ENCODE measurements at places on chromosomes 6 and 20.

DNA sequence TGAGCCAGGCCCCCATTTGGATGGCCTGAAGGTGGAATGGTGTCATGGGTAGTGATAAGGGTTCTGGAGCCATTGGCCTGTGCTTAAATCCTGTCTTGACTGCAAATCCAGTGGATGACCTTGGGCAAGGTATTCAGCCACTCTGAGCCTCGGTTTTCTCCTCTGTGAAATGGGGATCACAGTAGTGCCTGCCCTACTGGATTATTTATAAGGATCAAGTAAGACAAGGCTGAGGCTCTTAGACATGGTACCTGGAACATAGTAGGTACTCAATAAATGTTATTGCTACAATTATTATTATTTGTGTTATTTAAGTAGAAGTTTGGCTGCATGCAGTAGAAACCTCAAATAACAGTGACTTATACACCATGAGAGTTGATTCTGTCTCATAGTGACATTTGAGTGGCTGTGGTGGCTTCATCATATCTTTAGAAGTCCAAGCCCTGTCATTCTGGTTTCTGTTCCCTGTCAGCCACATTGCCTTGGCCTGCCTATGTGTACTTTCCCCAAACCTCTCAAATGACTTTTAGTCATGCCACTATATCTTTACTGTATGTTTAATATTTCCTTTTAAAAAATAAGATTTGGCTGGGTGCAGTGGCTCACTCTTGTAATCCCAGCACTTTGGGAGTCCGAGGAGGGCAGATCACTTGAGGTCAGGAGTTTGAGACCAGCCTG is 37.6 kb upstream of the CHMP4B start:
- no peak for DNase-seq

DNA sequence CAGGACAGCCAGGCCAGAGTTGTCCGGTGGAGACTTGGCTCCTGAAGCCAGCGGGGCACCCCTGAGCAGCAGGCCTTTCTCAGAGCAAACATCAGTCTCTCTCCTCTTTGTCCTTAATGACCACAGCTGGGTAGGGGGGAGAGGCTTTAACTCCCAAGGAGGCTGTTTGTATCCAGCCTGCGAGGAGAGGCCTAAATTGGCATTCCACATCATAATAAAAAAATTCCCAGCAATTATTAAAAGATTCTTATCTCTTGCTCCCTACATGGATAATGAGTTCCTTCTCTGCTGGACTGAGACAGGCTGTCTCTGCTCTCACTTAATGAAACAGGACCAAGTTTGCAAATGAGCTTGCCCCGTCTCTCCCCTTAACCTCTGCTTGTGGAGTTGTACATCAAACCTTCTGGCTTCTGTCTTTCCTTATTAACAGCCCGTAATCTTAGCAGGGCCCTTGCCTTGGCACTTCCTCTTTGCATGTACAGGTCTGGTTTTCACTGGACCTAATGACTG is 838.2 kb downstream of the MAFB start:
- DNase-seq: no peak

- DNase-seq: no peak
Observed at GRCh38 chr6:159758031-159759001, 3.5 kb upstream of the ACAT2 start.

DNA sequence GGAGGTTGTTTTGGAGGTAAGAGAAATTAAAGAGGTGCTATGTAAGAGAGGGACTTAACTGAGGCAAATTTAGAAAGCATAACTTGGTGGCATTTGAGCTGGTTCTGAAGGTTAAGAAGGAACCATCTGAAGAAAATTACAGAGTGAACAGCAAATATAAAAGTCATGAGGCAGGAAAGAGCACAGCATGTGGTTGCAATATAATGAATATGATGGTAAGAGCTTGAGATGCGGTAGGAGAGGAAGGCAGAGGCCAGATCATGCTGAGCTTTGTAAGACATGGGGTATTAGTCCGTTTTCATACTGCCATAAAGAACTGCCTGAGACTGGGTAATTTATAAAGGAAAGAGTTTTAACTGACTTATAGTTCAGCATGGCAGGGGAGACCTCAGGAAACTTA is 279.1 kb downstream of the UTRN start:
- DNase-seq: no peak

DNA sequence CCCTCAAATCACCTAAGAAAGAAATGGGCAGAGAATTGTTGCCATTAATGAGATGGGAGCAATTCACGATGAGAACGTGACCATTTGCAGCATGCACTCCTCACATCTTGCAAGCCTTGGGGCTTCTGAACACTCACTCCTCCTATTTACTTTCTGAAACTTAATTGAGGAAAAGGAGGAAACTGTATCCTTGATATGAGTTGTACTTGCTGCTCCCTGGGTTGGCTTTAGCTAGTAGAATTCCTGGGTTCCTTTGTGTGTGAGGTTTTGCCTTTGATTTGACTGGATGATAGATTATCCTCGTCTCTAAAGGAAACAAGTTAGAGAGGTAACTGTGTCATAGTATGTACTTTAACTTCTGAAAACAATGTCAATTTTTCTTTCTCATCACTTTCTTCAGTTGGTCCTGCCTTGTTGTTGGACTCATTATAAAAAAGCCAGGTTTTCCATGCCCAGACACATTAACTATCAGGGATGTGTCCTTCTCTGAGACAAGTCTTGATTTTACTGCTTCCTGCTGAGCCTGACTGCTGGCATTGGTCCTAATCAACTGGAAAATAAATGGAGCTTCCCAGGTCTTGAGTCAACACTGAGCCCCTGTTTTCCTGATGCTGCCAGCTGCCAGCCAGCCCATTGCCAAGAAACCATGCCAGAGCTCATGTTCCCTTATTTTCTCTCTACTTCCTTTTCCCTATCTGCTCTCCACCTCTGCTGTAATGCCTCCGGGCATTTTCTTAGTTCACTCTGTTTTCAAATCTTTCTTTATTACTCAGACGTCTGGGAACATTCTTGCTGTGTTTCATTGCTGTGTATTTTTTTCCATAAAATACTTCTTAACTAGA is 6.0 kb upstream of the MRAP2 start:
- no peak for DNase-seq

GRCh38 chr6:83138758-83139157 is 54.3 kb downstream of the PGM3 start:
- no peak for DNase-seq

GRCh38 chr20:37956107-37956585 is 53.2 kb downstream of the VSTM2L start:
- no peak for DNase-seq

DNA sequence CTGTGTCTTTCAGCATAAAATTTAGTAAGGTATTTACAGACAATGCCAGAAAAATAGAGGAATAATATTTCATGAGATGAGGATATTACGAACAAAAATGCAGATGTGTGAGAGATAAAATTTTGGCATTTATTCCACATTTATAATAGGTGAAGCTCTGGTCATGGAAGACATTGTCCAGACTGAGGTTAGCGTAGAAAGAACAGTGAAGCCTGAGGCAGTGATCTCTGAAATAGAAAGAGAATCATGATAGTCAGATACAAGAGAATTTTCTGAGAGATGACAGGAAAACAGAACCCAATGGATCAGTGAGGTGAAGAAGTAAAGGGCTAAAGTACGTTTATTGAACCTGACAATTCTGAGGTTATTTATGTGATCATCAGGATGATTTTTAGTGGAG is 1155.9 kb upstream of the GJE1 start:
- no peak for DNase-seq

- DNase-seq: peak; percentile 9
Observed at GRCh38 chr6:138517635-138518034, 18.3 kb upstream of the NHSL1 start.

- no peak for DNase-seq
Observed at GRCh38 chr6:129542705-129543104, 167.3 kb downstream of the ARHGAP18 start.

DNA sequence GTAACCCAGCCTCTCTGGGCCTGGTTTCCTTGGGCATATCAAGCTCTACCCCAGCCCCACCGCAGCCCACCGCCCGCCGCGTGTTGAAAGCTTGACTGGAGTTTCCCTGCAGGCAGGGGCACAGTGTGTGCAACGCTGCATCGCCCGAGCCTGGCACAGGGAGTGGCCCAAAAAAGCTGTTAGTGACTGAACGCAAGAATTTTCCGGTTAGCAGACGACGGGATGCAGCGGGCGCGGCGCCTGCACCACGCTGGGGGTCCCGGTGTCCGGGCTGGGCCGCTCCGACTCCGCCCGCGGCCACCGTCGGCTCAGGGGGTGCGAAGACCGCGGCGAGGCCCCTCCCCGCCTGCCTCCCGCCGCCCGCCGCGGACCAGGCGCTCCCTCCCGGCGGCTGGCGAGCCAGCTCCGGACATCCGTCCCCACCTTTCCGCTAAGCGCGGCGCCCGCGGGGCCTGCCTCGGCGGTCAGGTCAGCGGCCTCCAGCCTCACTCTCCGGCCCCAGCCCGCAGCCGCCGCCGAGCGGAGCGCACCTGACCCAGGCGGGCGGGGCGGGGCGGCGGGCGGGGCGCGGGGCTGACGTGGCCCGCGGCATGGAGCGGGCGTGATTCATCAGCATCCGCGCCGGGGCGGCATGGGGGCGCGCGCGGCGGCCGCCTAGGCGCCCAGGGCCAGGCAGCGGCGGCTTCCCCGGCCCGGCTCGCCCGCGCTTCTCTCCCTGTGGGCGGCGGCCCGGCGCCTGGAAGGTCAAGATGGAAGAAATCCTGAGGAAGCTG is at the start of gene ARFGEF3:
Gene ARFGEF3, plus strand, starts transcription at position 602 of the 773 bp plus-strand sequence. Its CDS starts 148 bp downstream, at position 750.
- no peak for DNase-seq

DNA sequence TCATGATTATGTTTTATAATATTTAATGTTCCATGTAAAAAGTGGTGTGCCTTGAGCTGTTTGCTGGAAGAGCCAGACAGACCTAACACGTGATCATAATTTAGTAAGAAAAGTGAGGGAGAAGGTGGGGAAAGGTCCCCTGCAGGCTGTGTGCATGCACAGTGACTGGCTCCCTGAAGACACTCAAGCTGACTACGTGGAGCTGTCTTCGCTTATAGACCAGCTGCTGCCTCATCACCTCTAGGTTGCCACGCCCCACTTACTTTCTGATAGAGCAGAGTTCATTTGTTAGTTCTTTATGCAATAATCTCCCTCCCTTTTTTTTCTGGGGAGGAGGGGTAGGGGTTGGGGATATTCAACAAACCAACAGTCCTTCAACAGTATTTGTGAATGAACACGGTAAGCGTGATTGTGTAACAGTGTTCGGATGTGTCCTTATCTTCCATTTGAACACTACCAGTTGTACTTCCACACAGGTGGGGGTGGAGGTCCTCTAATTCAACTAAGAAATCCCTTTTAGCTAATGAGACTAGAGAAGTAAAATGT is 157.3 kb downstream of the BACH2 start:
- no peak for DNase-seq

Measured in hematopoietic multipotent progenitor cell treated with erythropoietin and hydrocortisone succinate and interleukin-3 and kit ligand, for 17 days (in vitro differentiated cells).